ENCODE measurements at places on chromosomes 2 and 18. TPM values are rescaled to one million over a fixed set of nuclear protein-coding genes. Genes with fewer than 3 reads are reported as not detected.
A peak's percentile ranks its signal among the peaks of the same experiment; 100 is the strongest.

- no peak for DNase-seq
These were observed 189.3 kb downstream of the RNF152 start for GRCh38 chr18:61703508-61703907.

- DNase-seq = no peak
These were observed 34.7 kb upstream of the MAP2 start for GRCh38 chr2:209389171-209389618.

GRCh38 chr2:234699456-234699855 lies 202.6 kb upstream of the ARL4C start:
- no peak for DNase-seq

GRCh38 chr2:96534701-96535181 lies 1.8 kb upstream of the ARID5A start:
- DNase-seq = no peak

GRCh38 chr2:113342650-113343049 lies 63.9 kb upstream of the PAX8 start:
- no peak for DNase-seq

DNA sequence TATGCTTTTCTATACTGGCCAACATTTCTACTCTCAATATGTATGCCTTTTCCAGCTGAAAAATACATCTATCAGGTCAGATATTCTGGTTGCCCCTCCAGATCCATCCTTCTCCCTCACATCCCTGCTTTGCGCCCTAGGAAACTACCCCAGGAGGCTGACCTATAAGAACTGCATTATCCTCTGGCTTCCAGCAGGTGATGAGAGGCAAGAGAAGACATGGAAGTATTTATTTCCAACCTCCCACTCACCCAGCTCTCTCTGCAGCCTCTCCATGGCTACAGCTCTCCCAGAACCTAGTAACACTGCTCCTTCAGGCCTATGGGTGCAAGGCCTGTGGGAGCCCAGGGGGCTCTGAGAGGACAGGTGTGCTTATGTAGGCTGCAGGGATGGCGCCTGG lies 42.9 kb downstream of the ARID5A start:
- DNase-seq = no peak

- no peak for DNase-seq
These were observed 21.5 kb downstream of the RND3 start for GRCh38 chr2:150465703-150466569.

- DNase-seq = no peak
These were observed 278.2 kb downstream of the SOX11 start for GRCh38 chr2:5970347-5970746.

DNA sequence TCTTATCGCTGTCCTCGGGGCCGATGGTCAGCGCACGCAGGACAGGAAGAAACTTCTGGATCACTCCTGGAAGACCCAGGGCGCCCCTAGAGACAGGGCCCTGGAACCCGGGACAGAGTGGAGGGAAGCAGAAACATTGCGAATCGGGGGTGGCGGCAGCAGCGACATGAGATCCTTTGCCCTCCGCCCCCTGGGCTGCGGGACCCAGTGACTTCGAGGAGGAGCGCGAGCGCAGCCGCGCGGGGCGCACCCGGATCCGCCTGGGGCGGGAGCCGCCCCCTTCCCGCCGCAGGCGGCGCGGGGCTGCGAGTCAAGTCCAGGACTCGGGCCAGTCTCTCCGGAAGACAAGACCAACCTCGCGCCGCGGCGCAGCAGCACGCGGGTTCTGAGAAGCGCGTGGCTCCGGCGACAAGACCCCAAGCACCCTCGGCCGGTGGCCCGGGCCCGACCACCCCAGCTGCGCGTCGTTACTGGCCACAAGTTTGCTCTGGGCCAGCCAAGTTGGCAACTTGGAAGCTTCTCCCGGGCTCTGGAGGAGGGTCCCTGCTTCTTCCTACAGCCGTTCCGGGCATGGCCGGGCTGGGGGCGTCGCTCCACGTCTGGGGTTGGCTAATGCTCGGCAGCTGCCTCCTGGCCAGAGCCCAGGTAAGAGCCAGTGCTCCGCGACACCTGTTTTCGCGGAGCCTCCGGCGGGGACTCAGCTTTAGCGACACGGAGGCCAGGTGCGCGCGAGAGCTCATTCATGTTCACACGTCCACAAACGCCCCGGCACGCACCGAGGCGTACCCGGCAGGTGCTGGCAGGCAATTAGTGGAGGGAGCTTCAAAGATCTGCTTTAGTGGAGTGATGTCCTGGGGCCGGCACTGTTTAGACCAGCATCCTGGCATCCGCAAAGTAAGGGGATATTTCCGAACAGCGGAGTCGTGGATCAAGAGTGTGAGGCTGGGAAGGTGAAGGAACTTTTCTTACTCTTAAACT lies at the start of gene PTH2R:
Gene PTH2R (plus strand): TSS at position 319 of the 978 bp plus-strand sequence. CDS start 252 bp downstream, at position 571.
- no peak for DNase-seq

- peak; percentile 37 for DNase-seq
These were observed 32.9 kb downstream of the NCK2 start for GRCh38 chr2:105777506-105778055.

GRCh38 chr2:17879137-17879912 lies 858 bp downstream of the KCNS3 start:
- DNase-seq = no peak

GRCh38 chr2:55459714-55460274 lies 40.1 kb upstream of the CCDC88A start:
- DNase-seq = no peak

DNA sequence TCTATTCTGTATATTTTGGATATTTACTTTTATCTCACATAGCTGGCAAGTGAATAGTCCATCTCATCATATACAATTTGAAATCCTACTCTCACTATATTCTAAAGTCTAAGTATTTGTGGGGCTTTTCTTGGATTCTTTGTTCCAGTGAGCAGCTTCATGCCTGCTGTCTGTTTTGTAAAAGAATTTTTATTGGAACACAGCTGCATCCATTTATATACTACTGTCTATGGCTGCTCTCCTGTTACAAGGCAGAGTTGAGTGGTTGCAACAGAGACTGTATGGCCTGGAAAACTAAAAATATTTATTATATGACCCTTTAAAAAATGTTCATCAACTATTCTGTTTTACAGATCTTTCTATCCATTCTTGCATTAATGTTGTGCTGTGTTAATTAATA lies 193.3 kb upstream of the KLHL14 start:
- no peak for DNase-seq

- no peak for DNase-seq
These were observed 639.6 kb downstream of the IRS1 start for GRCh38 chr2:226159875-226160479.

DNA sequence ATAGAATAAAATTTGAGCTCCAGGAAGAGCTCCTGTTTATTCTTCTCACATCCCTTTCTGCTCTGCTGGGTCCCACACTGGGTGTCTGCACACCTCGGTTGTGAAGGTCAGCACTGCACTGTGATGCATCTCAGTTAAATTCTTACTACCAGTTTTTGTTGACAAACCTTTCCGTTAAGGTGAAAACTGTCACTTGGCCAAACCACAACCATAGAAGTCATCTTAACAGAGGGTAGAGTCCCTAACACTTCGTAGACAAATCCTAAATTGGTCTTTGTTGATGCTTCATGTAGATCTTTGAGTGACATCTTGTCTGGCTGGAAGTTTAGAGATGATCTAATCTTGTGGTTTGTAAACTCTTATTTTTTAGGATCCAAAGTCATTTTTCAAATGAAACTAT lies 167.4 kb upstream of the MAP3K20 start:
- DNase-seq = no peak

DNA sequence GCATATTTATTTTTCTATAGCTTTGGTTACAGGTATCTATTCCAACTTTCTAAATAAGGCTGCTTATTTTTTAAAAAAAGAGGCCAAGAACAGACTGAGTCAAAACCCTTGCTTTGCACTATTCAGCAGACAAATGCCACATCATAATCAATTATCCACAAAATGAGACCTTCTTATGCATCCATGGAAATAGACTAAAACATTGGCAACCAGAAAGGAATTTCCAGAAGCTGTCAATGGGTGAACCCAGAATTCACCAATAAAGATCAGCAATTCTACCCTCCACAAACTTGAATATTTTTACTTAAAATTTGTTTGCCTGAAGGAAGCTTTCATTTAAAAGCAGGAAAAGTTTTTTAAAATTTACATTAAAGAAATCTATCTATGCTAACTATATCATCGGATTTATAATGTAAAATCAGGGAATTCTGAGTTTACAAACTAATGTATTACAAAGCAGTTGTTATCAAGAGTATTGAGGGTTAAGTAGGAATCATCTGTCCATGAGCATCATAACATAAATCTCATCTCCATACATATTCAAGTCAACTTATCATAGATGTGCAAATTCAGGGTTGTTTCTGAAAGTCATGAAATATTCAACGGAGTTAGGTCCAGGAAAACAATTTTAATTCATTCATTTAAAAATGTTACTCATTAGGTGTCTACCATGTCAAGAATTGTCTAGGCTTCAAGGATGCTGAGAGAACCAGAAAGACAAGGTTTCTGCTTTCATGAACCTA lies 548.0 kb downstream of the SATB2 start:
- DNase-seq = no peak

- no peak for DNase-seq
These were observed 216.9 kb upstream of the LRP1B start for GRCh38 chr2:142347751-142348150.

- no peak for DNase-seq
These were observed 17.5 kb downstream of the YWHAQ start for GRCh38 chr2:9613291-9613690.

DNA sequence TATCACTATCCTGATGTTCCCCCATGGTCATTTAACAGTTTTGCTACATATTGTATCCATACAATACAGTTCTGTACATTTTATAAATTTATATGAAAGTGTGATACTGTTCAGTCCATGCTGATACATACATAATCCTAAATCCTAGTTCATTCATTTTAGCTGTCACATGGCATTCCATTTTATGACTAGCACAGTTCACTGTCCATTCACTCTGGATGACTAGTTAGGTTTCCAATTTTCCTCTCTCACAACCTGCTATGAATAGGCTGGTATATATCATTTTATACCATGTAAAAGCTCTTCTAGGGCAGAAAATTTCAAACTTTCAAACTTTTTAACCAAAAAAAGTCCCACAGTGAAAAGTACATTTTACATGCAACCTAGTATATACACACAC lies 15.2 kb downstream of the SMAD2 start:
- DNase-seq = no peak

- DNase-seq = peak; percentile 20
These were observed 10.4 kb upstream of the FAM228A start for GRCh38 chr2:24164416-24164973.

GRCh38 chr18:21548647-21549046 lies 51.9 kb downstream of the ESCO1 start:
- DNase-seq = no peak

- no peak for DNase-seq
These were observed 98.5 kb upstream of the BOD1L2 start for GRCh38 chr18:57048351-57048750.

- no peak for DNase-seq
These were observed 22.3 kb upstream of the DUSP2 start for GRCh38 chr2:96167407-96168013.

GRCh38 chr2:98472132-98472650 lies 27.5 kb downstream of the INPP4A start:
- DNase-seq = no peak

GRCh38 chr2:46899053-46899452 lies 16.6 kb downstream of the MCFD2 start:
- DNase-seq = no peak

- DNase-seq = no peak
These were observed 23.8 kb upstream of the PTMA start for GRCh38 chr2:231684314-231685223.

DNA sequence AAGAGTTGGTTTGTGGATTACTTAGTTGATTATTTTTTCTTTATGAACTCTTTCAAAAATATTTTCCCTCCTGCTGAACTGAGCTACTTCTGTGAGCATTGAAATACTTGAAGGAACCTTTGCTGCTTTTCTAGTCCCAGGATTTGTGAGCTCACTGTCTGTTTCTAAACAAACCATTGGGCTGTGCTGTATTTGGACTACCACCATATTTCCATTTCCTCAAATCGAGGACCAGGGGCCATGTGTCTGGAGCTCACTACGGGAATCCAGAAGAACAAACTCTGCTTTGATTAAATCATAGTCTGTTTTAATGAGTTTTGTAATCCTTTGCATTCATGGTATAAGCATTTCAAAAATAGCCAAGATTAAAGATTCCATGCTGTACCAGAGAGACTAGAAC lies 1.3 kb downstream of the MRPL33 start:
- no peak for DNase-seq

DNA sequence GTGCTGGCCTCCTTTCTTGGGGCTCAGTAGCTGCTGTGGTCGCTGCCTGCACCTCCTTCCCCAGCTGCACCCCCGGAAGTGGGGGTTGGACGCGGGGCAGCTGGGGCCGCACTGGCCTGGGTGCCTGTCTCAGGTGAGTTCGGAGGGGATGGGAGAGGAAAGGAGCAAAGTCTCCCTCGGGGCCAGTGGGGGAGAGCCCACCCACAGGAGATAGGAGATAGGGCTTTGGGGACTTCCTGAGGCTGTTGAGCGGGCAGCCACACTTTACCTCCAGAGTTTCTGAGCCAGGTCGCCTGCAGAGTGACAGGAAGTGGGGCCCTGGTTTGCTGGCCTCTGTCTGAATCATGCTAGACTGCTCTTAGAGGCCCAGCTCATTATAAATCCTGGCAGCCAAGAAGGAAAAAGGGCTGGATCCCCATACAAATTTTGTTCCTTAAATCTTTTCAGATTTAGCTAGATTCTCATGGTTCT lies 8.1 kb downstream of the MBP start:
- peak; percentile 50 for DNase-seq

- no peak for DNase-seq
These were observed 217.7 kb downstream of the LRRTM1 start for GRCh38 chr2:80086831-80087230.

- DNase-seq = no peak
These were observed 72.6 kb downstream of the LRRFIP1 start for GRCh38 chr2:237699870-237700511.

DNA sequence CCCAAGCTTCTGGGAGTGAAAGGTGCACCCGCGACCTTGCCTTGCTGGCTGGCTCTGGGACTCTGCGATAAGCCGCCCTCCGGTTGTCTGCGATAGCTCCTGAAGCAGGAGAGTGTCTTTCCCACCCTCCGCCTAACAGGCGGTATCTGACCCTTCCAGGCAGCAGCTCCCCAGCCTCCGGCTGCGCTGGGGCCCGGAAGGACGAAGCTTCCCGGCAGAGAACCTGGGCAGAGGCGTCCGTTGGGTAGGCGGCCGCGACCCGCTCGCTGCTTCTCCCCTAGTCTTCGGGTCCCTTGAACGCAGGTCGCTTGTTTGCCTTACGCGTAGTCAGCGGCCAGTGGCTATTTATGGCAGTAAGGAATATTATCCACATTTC lies 446 bp upstream of the RHBDD1 start:
- no peak for DNase-seq

Gene ZSWIM2
- polyA plus RNA-seq = not detected

Gene GAD1
- not detected for polyA plus RNA-seq

Gene DLGAP1
- polyA plus RNA-seq = 0.36 TPM

Gene THUMPD2
- 5.4 TPM for polyA plus RNA-seq

Gene METTL8
- 27.3 TPM for polyA plus RNA-seq

Gene C2orf72
- polyA plus RNA-seq = not detected

Gene FAM124B
- polyA plus RNA-seq = 4.2 TPM

Gene ODC1
- 102 TPM for polyA plus RNA-seq

Gene MRO
- not detected for polyA plus RNA-seq

Gene UGT1A10
- polyA plus RNA-seq = not detected

Gene SERPINB8
- polyA plus RNA-seq = 14.1 TPM

Gene ILKAP
- polyA plus RNA-seq = 50.7 TPM

Measured in CD4-positive, CD25-positive, alpha-beta regulatory T cell (primary cell).